Thymus (tissue), 14 donors: ENCODE measurements at places on chromosomes 16 and 17. TPM values are rescaled to one million over a fixed set of nuclear protein-coding genes. Genes with fewer than 3 reads are reported as not detected.

- H3K27ac ChIP-seq: no peak overlapping the region
- DNase-seq: no peak
- H3K4me3 ChIP-seq: no peak overlapping the region
Measured at GRCh38 chr17:1275962-1276736, 3.3 kb upstream of the TRARG1 start.

DNA sequence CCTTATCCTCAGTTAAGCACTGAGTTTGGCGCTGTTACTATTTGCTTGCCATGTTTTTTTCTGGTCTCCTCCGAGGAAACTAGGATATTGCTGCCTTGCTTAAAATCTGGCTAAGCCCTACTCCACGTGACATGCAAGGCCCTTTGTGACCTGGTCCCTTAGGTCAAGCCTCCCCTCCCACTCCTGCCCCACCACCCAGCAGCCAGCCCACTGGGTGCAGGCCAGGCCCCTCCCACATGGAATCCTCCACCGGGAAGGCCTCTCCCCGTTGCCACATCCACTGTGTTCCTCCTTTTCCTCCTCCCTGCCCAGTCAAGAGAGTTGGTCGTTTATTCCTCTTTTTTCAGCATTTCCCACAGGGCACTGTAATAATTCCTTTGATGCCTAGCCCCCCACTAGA, 16.2 kb downstream of the PSMD3 start:
- no peak for DNase-seq
- no peaks in the 10 kb centered on the region for H3K4me1 ChIP-seq
- H3K27ac ChIP-seq: no peak overlapping the region
- H3K27me3 ChIP-seq: no peaks in the 10 kb centered on the region
- no peak overlapping the region for H3K4me3 ChIP-seq
- H3K36me3 ChIP-seq: peaks cover 61% of the 10 kb centered on the region

- H3K4me3 ChIP-seq: no peak overlapping the region
- H3K36me3 ChIP-seq: no peaks in the 10 kb centered on the region
- H3K27me3 ChIP-seq: peaks cover 3% of the 10 kb centered on the region
- H3K27ac ChIP-seq: no peak overlapping the region
- no peaks in the 10 kb centered on the region for H3K4me1 ChIP-seq
- no peak for DNase-seq
Measured at GRCh38 chr17:7745748-7746470, 28.4 kb downstream of the DNAH2 start.

DNA sequence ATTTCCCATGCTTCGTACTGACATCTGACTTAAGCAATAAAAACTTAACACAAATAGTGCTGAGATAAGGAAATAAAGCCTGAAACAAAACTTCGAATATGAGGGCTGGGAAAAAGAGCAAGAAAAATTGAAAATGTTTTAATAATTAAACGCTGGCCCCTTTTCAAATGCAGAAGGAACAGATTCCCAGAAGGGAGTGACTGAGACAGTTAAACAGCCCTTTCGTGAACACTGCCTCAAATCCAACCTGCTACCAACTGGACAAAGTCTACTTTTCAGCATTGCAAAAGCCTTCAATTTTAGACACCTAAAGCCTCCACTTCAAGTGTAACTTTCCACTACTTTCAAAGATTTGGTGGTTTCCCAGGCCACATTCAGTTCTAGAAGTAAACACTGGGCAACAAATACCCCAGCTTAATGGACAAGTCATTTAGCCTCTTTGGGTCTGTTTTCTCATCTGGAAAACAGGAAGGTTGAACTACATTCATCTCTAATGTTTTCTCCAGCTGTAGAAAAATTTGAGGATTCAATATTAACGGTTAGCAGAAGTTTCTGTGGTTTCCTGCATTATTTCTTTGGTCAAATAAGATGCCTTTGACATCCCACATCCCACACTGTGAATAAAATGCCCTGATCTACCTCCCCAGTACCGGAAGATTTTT, 11.8 kb downstream of the RFFL start:
- peak overlapping the region; percentile 98 for H3K27ac ChIP-seq
- H3K27me3 ChIP-seq: no peaks in the 10 kb centered on the region
- no peak overlapping the region for H3K4me3 ChIP-seq
- peak; percentile 62 for DNase-seq

GRCh38 chr16:23283571-23283970, 18.5 kb upstream of the SCNN1B start:
- H3K4me1 ChIP-seq: no peaks in the 10 kb centered on the region
- H3K27ac ChIP-seq: no peak overlapping the region
- no peak overlapping the region for H3K4me3 ChIP-seq
- no peak for DNase-seq
- H3K27me3 ChIP-seq: no peaks in the 10 kb centered on the region

GRCh38 chr16:75121949-75122568, 5.5 kb upstream of the LDHD start:
- no peaks in the 10 kb centered on the region for H3K36me3 ChIP-seq
- DNase-seq: no peak
- H3K27me3 ChIP-seq: no peaks in the 10 kb centered on the region
- no peak overlapping the region for H3K27ac ChIP-seq

The SPHK1 gene
- 5.9 TPM for total RNA-seq

DNA sequence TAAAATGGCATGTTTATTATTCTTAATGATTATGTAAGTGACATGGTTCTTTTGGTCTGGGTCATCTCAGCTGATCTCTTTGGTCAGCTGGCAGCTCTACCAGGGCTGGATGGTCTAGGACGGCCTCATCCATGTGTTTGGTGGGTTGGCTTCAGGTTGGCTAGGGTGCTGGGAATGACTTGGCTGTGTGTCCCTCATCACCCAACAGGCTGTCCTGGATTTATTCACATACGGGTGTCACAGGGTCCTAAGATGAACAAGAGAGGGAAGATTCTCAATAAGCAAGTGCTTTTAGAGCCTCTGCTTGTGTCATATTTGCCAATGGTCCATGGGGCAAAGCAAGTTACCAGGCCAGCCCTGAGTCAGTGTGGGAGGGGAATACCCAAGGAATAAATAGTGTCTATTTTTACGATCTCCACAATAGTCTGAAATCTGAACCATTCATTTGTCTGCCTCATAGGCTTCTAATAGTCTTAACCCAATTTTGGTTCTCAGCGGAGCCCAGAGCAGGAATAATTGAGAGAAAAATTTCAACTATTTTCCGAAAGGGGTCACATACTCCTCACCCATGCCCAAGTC, 157.5 kb downstream of the HS3ST2 start:
- no peak for DNase-seq
- H3K4me1 ChIP-seq: no peaks in the 10 kb centered on the region
- H3K27ac ChIP-seq: no peak overlapping the region
- H3K36me3 ChIP-seq: no peaks in the 10 kb centered on the region
- H3K4me3 ChIP-seq: no peak overlapping the region
- no peaks in the 10 kb centered on the region for H3K27me3 ChIP-seq

The PRCD gene
- total RNA-seq: 0.47 TPM

DNA sequence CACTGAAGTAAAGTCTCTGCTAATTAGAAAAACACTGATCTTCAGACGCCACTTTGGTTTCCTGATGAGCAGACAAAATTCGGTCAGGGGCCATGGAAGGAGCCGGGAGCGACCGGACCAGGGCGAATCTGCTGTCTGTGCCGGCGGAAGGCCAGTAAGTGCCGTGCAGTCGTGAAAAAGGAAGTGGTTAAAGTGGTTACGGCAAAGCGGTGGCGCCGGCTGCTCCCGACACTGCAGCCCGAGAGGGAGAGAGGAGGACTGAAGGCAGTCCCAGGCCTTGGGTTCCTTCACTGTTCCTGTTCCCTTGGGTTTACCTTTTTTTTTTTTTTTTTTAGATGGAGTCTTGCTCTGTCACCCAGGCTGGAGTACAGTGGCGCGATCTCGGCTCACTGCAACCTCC, 17.3 kb upstream of the HEXD start:
- H3K4me3 ChIP-seq: peak overlapping the region; percentile 37
- H3K27me3 ChIP-seq: no peaks in the 10 kb centered on the region
- H3K36me3 ChIP-seq: peaks cover 4% of the 10 kb centered on the region
- DNase-seq: no peak
- peak overlapping the region; percentile 45 for H3K27ac ChIP-seq

- H3K4me3 ChIP-seq: no peak overlapping the region
- H3K27ac ChIP-seq: no peak overlapping the region
- no peaks in the 10 kb centered on the region for H3K4me1 ChIP-seq
- DNase-seq: no peak
- H3K36me3 ChIP-seq: peaks cover 13% of the 10 kb centered on the region
Measured at GRCh38 chr17:67638871-67639270, 78.9 kb upstream of the NOL11 start.

The KRT36 gene
- 1.2 TPM for total RNA-seq

DNA sequence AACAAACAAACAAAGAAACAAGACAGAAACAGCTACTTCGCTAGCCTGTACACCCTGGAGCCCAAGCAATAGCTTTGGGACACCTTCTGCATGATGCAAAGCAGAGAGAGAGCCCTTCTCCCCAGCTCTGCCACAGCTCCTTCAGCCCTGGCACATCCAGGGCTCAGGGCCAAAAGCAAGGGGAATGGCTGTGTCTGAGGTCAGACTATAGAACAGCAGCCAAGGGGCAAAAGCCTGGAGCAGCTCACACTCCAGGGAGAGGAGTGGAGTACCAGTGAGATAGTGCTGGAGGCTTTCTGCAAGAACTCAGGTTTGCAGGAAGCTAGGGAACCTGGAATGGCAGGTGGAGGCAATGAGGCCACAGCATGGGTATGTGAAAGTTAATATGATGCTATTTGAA, 11.6 kb upstream of the SEPHS2 start:
- no peak overlapping the region for H3K27ac ChIP-seq
- no peaks in the 10 kb centered on the region for H3K36me3 ChIP-seq
- no peaks in the 10 kb centered on the region for H3K27me3 ChIP-seq
- H3K4me1 ChIP-seq: peaks cover 78% of the 10 kb centered on the region

DNA sequence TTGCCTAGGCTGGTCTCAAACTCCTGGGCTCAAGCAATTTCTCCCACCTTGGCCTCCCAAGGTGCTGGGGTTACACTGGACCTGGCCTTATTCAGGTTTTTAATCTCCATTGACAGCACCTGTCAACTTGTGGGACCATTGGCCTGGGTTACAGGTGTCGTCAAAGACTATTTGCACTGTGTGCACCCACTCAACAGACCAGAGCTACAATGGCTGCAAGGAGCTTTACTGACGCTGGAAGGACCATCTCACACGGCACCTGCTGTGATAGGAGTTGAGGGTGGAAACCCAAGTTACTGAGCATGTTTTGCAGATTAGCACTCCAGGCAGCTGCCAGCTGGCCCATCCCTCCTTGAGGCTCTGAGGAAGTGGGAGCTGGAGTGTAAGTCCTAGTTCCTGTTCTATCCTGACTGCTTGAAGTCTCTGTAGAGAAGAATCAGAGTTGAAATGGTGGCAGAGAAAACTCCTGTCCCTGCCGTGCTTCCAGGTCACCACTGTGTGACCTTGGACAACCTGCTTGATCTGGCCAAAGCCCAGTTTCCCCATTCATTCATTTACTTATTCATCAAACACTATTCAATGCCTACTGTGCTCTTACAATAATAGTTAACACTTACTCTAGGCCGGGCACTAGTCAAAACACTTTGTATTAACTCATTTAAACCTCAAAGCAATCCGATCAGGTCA, 42.4 kb upstream of the LONP2 start:
- no peak for DNase-seq
- no peak overlapping the region for H3K27ac ChIP-seq
- H3K4me1 ChIP-seq: no peaks in the 10 kb centered on the region
- no peaks in the 10 kb centered on the region for H3K36me3 ChIP-seq
